ENCODE measurements at places on chromosomes 4 and X. TPM values are rescaled to one million over a fixed set of nuclear protein-coding genes. Genes with fewer than 3 reads are reported as not detected.

DNA sequence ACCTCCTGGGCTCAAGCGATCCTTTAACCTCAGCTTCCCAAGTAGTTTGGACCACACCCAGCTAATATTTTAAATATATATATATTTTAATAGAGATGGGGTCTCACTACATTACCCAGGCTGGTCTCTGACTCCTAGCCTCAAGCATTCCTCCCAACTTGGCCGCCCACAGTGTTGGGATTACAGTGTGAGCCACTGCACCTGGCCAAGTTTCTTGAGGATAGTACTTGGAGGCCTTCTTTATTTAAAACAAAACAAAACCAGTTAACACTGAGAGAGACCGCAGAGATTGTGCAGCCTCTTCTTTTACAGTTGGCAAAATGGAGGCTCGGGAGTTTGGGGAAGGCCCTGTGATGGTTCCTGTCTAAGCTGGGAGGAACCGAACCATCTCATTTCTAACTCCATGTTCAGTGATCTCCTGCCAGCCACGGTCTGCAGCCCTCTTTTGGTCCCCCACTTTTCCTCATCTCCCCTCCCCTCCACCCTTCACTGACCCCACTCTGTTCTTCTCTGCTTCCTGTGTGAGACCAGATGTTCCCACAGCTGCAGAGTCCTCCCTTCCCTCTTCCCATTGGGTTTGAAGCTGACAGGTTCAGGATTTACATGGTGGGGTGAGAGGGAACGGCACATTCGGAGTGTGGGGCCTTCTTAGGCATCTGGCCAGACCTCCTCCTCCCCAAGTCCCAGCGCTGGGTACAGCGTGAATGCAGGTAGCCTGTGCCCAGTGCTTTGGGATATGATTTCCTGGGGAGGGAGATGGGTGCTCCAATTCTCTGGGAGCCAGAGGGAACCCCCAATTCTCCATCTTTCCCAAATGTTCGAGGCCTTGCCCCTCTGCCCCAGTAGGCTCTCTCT, 1.4 kb upstream of the SORCS2 start:
- H3K27me3 ChIP-seq: peaks cover 39% of the 10 kb centered on the region
- no peak overlapping the region for H3K4me3 ChIP-seq

GRCh38 chrX:96776966-96777365, 92.3 kb downstream of the DIAPH2 start:
- H3K27ac ChIP-seq: no peak overlapping the region
- H3K27me3 ChIP-seq: no peaks in the 10 kb centered on the region

DNA sequence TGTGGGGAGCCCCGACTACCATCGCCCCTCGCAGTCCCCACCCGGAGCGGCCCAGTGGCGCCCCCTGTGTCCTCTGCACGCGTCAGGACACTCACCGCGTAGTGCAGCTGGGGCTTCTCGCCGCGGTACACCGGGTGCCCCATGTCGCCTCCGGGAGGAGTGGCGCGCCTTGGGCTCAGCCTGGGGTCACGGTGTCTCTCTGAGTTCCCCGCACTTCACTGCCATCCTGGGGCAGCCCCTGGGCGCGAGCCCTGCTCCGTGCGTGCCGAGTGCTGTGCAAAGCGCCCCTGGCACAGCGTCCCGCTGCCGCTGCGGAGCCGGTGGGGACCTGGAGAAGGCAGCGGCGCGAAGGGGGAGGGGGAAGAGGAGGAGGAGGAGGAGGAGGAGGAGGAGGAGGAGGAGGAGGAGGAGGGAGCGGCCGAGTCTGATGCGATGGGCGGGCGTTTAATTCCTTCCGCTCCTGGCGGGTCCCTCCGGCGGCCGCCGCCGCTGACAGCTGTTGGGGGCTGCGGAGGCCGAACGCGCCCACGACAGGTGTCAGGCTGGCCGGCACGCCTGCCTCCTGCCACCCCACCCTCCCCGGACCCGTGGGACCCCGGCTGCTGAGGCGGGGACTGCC, 134.3 kb downstream of the AMELX start:
- H3K4me3 ChIP-seq: peak overlapping the region; percentile 63
- no peak overlapping the region for H3K27ac ChIP-seq
- peak; percentile 37 for DNase-seq
- H3K27me3 ChIP-seq: no peaks in the 10 kb centered on the region

- DNase-seq: no peak
- no peak overlapping the region for H3K4me3 ChIP-seq
- H3K4me1 ChIP-seq: no peaks in the 10 kb centered on the region
- no peaks in the 10 kb centered on the region for H3K27me3 ChIP-seq
- H3K36me3 ChIP-seq: no peaks in the 10 kb centered on the region
Measured at GRCh38 chr4:139645458-139645857, 20.2 kb upstream of the MGST2 start.

- H3K27ac ChIP-seq: no peak within 1 kb of the TSS
- H3K4me3 ChIP-seq: peak within 1 kb of the TSS; percentile 55
- no peaks in the 10 kb centered on the region for H3K36me3 ChIP-seq
- peaks cover 12% of the 10 kb centered on the region for H3K4me1 ChIP-seq
Measured at GRCh38 chr4:41256740-41257256, at the start of gene UCHL1. Gene UCHL1 (plus strand): TSS chr4:41256928. CDS start chr4:41256977, 49 bp downstream.

DNA sequence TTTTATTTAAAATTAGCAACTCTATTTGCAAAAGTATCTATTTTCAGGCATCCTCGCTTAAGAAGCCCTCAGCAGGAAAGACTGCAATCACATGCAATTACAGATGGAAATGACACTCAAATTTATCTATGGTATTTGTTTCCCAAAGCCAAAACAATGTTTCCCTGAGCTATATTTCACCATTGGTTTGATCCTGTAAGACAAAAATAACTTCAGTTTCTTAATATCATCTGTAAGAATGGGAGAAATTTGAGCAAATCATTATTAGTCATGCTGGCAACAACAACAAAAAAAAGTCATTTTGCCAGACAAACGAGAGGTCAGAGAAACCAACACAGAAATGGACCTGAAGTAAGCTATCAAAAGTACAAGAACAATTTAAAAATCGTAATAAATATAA, 204.1 kb downstream of the NR3C2 start:
- DNase-seq: no peak
- no peak overlapping the region for H3K4me3 ChIP-seq
- H3K36me3 ChIP-seq: no peaks in the 10 kb centered on the region
- peak overlapping the region; percentile 32 for H3K27ac ChIP-seq
- H3K4me1 ChIP-seq: peaks cover 19% of the 10 kb centered on the region

Gene GPR34
- total RNA-seq: 5.6 TPM

Gene HSFX4
- not detected for total RNA-seq

Gene STATH
- not detected for total RNA-seq

All from heart left ventricle (tissue), 16 donors.